ENCODE measurements at places on chromosomes 7 and 10.
A peak's percentile ranks its signal among the peaks of the same experiment; 100 is the strongest.

DNA sequence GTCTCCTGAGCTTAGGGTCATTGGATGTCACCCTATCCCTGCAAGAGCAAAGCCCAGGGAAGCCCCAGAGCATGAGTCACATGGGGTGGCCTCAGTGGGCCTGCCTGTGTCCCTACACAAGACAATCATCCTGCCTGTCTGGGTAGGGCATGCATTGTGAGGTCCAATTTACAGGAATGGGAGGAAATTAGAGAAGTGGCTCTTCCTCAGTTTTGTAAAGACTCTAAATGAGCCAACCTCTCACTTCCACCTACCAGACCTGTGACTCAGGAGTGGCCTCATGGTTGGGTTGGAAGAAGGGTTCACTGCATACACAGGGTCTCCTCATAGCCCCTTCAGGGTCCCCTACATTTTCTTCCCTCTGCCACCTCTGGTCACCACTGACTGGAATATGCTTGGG is 43.6 kb upstream of the SMNDC1 start:
- no peak for DNase-seq

- no peak for DNase-seq
These were observed 81.0 kb downstream of the SNX10 start for GRCh38 chr7:26372704-26373103.

GRCh38 chr7:135490783-135491182 is 19.1 kb downstream of the CNOT4 start:
- DNase-seq, result no peak

GRCh38 chr7:155280446-155281397 is 17.0 kb upstream of the INSIG1 start:
- DNase-seq, result peak; percentile 40

DNA sequence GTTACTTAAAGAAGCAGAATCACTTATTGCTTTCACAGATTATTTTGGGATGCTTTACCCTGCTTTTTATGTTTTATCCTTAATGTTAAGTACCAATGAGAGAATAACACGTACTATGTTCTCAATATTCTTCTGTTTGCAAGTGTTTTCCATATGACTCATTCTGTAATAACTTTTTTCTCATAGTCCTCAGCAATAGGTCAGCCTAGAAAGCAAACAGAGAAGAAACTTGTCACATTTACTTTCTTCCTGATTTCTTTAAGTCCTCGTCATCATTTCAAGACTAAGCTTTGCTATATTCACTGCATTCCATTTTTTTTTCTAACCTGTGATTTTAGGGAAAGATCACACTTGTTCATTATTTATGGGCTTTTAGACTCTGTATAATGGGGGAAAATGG is 6.8 kb upstream of the AGR2 start:
- DNase-seq, result no peak

- no peak for DNase-seq
These were observed 456.7 kb downstream of the LRMDA start for GRCh38 chr10:75887992-75888680.

DNA sequence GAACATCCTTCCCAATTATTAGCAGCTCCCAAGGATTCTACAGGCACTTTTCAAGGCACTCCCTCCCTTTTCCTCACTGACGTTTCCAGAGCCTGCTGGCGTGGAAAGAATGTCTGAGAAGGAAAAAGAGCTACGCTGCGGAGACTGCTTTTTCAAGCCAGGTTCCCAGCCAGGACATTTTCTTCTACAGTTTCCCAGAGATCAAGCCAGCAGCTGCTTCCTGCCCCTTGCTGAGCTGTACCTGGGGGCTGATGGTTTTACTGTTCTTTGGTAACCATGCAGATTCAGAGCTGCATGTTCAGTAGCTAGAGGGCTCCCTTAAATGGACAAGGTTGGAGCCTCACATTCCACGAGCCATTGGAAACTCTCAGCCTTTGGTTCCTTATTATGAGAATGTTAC is 133.4 kb downstream of the EVX1 start:
- no peak for DNase-seq

DNA sequence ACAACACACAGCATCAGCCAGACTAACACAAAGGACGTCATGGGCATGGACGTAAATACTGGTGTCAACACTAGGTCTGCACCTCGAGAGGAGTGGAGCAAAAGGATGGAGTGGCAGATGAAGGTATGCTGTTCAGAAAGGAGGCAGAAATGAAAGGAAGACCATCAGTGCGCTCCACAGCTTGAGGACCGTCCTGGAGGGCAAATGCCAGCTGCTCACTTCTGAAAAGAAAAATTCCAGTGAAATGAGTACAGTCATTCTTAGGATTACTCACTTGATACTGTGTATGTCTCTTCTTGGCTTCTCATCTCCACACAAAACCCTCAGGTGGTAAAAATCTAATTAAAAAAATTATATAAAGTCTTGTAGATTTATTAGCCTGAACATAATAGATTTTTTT is 44.8 kb downstream of the EGFR start:
- DNase-seq, result no peak

DNA sequence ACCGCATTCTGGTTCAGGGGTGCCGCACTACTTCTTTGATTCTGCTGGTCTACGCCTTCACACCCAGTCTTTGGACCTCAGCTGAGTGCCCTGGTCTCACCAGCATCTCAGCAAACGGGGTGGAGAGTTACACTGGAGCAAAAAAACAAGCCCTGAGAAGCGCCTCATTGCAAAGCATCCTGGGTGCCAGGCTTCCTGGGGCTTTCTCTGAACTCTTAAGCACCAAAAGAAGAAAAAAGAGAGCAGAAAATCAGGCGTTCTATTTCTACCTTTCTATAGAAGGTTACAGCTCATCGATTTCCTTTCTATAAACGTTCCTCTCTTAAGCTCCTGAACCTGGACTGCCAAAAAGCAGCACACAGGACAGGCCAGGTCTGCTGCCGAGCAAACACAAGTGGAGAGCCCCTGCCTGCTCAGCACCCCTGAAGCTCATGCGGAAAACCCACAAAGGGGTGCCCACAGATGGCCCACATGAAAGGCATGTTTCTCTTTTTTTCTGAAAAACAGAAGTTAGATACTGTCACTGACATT is 217.9 kb downstream of the SFMBT2 start:
- DNase-seq, result peak; percentile 66

DNA sequence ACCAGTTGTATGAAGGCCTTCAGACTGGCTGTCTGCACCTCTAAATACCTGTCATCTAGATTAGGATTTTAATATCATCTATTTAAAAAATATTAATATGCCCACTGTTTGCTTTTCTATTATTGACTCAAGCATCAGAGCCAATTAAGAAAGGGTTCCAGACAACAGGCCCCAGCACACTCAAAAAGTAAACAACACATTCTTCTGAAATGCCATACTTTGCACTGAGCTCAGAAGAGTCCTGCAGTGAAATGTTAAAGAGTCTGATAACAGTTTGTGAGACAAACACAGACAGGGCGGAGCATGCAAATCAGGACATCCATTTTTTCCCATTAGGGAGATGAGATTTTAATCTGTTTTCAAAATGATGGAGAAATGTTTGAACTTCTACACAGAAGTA is 45.9 kb upstream of the KLF6 start:
- no peak for DNase-seq

GRCh38 chr10:43748560-43748959 is 99.9 kb upstream of the ZNF32 start:
- DNase-seq, result no peak

GRCh38 chr10:91471602-91472001 is 61.5 kb downstream of the HECTD2 start:
- DNase-seq, result no peak

DNA sequence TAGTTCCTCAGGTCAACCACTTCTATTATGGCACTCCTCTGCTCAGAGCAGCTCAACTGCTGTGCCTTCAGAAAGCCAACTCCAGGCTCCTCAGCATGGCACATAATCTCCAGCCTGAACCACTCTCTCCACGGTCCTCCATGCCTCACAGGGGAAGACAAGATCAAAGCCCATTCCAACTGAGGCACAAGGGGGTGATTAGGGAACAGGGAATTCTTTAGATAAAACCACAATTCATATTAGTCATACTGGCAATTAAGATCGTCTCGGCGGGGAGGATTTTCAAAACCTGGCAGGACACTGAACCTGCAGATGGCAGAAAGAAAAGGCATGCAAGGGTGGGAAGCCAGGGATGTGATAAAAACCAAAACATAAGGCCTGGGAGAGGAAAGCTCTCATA is 361.6 kb downstream of the FGFR2 start:
- no peak for DNase-seq

DNA sequence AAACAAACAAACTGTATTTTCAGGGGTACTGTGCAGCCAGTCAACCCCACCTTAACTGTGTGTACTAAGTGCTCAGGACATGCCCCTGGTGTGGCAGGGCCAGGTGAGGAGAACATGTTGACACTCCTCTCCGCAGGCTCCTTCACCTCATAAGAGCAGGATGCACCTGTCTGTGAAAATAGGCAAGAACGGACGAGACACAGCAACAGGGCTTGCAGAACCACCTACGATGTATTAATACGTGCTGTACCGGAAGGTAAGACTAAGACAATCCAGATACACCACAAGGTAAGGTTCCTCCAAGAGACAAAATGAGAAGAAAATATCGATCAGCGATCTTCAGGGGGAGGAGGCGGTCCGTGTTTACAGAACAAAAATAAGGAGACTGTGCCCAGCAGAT is 65.8 kb upstream of the CAMK2B start:
- DNase-seq, result no peak

- DNase-seq, result no peak
These were observed 38.4 kb downstream of the DIP2C start for GRCh38 chr10:650886-651615.
